ENCODE measurements at places on chromosomes 1 and 21. TPM values are rescaled to one million over a fixed set of nuclear protein-coding genes. Genes with fewer than 3 reads are reported as not detected.

- no peak for DNase-seq
Observed at GRCh38 chr21:16842696-16843035, 670.2 kb upstream of the CXADR start.

GRCh38 chr1:83691953-83692500 is 306.9 kb downstream of the TTLL7 start:
- DNase-seq: no peak

Gene RIPK4
- 0.60 TPM for total RNA-seq

- DNase-seq: peak; percentile 49
Observed at GRCh38 chr21:31554511-31555022, 104.9 kb upstream of the SOD1 start.

DNA sequence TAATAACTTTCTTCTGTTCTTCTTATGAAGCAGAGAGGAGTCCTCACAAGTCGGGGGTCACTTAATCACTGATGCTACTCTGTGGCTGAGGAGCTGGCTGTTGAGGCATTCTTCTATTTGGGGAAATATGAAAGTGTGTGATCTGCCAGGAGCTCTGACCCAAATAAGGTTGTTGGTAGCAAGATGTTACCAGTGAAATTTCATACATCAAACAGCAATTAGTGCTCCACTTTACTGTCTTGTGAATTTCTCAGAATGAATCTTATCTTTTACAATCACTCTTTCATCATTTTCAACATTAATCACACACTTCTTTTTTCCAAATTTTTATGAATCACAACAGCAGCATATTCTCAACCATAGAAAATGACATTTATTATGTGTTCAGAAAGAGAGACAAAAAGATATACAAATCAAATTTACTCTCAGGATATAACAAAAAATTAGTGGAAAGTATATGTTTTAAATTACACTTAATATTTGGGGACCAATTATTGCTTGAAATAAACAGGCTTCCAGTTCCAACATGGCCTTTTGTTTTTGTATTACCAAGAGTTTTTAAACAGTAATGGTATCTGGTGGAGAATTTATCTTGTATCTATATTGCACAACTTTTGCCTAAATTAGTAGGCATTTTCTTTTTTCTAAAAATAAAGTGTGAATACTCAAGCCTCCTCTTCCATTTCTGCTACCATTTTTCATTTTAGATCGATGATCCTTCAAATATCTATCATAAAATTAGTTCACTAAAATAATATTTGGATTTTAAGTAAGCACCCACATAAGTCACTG is 9.6 kb downstream of the PTGER3 start:
- DNase-seq: no peak

DNA sequence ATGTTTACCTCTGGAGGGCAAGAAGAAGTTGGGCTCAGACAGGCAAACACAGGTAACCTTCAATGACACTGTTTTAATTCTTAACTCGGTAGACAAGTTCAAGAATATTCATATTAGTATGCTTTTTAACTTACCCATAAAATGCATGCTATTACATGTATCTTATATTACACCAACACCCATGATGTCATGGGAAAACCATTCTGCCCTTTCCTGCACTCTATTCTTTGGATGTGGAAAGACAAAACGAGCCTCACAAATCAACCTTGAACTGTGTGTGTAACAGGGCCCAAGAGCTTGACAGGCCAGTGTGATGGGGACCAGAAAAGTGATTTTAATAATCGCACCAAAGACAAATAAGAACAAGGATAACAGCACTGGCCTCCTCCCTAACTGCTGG is 22.6 kb upstream of the RAP1GAP start:
- no peak for DNase-seq

- DNase-seq: no peak
Observed at GRCh38 chr1:27628712-27629111, 6.3 kb downstream of the FGR start.

Gene HSD3B1
- not detected for total RNA-seq

Gene CLIC6
- 0.82 TPM for total RNA-seq

GRCh38 chr1:92709738-92710137 is 75.2 kb downstream of the EVI5 start:
- no peak for DNase-seq

GRCh38 chr1:244395965-244396364 is 55.7 kb downstream of the ADSS2 start:
- DNase-seq: no peak

All from activated T-cell treated with anti-CD3 and anti-CD28 coated beads, Interleukin-2, amount 50 U/mL, for 72 hours (primary cell).